ENCODE measurements at places on chromosomes 6 and 20.
A peak's percentile ranks its signal among the peaks of the same experiment; 100 is the strongest.

- no peak for DNase-seq
Observed at GRCh38 chr6:22320750-22321149, 23.9 kb upstream of the PRL start.

- DNase-seq: no peak
Observed at GRCh38 chr6:74259981-74260380, 564.0 kb downstream of the CD109 start.

- DNase-seq: no peak
Observed at GRCh38 chr20:952196-952795, 36.2 kb upstream of the ANGPT4 start.

GRCh38 chr6:28816339-28816908, 107.4 kb downstream of the TRIM27 start:
- peak; percentile 55 for DNase-seq

DNA sequence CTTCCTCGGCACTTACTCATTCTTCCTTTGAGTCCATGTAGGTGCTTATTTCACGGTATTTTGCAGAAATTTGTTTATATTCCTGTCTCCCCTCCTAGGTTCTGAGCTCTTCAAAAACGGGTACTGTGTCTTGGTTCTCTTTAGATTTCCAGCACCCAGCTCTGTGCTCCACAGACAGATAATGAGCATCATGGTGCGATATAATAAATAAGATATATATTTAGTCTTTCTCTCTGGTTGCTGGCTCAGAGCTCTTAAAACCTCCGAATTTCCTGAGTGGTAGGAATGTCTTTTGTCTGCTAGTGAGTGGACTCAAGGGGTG, 108.1 kb upstream of the GPR6 start:
- no peak for DNase-seq

DNA sequence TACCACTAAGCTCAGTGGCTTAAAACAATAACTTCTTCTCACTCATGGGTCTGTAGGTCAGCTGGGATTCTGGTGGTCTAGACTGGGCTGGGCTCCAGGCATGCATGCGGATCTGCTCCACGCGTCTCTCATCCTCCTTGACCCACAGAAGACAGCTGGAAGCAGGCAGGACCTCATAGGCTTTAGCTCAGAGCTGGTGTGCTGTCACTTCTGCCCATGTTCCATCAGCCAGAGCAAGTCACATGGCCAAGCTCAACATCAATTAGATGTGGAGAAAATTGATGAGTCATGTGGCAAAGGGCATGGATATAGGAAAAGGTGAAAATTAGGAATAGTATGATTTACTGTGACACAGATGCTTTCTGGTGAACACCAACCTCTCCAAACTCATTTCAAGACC, 57.4 kb upstream of the PSMF1 start:
- DNase-seq: no peak

DNA sequence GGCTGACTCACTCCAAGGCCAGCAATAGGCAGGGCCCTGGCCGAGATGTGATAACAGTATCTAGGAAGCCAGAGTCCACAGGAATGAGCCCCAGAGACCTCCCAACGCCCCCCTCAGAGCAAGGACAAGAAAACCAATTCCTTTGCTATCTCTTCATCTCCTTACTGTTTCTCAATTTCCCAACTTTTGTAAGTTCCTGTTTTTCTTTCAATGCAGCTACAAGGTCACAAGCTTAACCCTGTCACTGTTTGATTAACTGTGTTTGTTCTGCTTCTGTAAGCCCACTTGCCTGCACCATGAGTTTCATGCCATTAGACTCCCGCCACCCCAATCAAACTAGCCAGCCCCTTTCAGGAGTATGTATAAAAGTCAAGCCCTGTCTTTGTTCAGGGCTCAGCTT, 3.5 kb downstream of the FKBP1C start:
- DNase-seq: no peak

DNA sequence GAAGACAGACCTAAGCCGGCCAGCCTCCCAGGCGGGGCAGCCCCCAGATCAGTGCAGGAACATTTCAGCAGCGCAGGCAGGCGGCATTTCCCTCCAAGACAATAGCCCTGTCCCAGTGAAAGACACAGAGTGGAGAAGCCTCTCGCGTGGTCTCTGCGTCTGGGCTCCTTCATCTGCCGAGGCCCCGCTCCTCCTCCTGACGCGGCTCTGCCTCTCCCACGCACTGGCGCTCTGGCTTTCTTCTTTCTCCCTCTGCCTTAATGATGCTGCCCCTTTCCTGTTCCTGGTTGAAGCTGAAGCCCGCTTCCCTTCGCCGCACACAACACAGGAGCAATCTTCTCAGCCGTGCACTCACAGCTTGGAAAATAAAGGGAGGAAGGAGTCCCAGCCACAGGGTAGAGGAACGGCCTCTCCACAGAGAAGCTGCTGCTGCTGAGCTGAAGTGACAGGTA, 347.5 kb downstream of the CDH4 start:
- DNase-seq: peak; percentile 35

DNA sequence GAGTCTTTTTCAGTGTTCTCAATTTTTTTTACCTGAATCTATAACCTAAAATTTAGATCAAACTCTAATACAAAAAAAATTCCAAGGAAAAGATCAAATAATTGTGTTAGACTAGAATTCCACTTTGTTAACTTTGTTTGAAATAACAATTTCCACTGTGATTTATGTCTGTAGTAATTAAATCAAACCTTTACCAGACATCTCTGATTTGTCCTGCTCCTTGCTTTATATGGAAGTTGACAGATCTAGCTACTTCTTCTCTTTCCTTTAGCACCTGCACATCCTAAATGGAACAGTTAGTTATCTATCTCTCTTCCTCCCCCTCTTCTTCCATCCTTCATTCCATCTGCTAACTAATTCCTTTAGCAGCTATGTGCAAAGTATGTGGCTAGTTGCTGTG, 99.5 kb upstream of the TMEM30A start:
- DNase-seq: no peak

Data from neural progenitor cell (in vitro differentiated cells).